ENCODE measurements at places on chromosomes 2 and 18.
A peak's percentile ranks its signal among the peaks of the same experiment; 100 is the strongest.

DNA sequence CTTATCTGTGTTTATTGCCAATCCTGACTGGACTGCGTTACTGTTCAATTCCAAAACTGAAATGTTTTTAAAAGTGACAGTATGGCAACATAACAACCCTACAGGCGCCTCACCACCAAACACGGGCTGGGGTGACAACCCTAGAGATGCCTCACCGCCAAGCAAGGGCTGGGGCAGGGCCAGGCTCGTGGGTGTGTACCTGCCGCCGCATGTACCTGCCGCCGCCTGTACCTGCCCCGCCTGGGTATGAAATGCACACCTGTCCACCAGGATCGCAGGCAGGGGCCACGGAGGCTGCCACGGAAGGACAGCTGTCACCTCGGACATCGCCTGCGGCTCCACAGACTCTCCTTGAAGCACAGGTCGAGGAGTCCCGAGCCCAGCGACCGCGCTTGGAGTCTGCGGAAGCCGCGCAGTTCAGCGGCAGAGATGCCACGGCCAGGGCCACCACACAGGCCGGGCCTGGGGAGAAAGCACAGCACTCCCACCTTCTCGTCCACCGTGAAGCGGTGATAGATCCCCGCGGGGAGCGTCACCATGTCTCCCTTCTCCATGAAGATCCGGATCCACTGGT lies 18.9 kb downstream of the ADI1 start:
- no peak for DNase-seq

DNA sequence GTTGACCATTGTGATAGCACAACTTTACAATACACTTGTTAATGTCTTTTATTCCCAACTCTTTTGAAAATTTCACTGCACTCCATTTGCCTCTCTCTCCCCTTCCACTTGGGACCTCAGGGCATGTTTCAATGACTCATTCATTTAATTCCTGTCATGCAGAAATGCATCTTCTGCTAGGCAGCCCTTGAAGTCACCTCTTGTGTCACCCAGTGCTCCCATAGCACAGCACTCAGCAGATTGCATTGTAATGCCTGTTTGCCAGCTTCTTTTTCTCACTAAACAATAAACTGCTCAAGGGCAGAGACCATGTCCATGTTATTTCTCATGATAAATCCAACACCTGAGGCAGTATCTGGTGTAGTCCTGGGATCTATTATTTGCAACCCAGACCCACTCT lies 85.9 kb upstream of the ACSL3 start:
- DNase-seq: peak; percentile 72

- peak; percentile 2 for DNase-seq
Observed at GRCh38 chr2:19536136-19536535, 177.7 kb upstream of the OSR1 start.

DNA sequence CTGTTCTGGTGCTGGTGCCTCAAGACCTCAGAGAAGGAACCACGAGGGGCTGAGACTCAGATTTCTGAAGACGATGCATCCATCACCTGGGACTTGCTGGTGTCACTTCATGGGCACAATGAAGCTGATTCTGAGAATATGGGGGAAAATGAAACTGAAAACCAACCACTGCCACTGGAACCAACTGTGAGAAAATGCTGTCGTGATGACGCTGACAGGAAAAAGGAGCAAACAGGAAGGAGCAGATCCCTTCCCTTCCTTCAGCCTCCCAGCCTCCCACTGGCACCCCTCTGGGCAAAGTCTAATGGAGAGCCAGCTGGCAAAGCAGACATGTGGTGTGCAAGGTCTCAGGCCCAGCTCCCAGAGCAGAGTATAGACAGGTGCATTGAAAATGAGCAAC lies 109.7 kb downstream of the FOXI3 start:
- DNase-seq: peak; percentile 38

DNA sequence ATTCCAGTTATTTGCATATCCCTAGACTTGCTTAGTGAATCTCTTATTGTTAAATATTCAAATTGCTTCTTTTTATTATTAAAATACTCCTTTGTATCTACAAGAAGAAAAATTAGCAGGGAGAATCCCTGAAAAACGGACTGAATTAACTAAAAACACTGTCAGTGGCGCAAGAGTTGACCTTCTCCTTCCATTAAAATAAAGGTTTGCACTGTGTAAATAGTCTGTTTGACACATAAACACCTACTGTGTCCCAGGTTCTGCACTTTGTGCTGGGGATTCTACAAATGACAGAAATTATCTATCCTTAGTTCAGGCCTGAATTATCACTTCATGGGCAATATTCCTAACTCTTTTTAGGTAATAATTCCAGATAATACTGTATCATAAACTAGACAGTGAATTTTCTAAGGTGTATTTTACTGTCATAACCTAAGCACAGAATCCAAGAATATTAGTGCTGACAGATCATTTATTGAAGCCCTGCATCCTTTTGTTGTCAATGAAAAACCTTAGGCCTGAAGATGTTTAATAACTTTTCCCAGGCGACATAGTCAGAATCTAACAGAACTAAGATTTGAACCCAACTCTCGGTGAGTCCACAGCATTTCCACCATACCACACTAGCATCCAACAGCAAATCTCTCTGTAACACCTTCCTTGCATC lies 17.0 kb upstream of the BMP10 start:
- DNase-seq: no peak

DNA sequence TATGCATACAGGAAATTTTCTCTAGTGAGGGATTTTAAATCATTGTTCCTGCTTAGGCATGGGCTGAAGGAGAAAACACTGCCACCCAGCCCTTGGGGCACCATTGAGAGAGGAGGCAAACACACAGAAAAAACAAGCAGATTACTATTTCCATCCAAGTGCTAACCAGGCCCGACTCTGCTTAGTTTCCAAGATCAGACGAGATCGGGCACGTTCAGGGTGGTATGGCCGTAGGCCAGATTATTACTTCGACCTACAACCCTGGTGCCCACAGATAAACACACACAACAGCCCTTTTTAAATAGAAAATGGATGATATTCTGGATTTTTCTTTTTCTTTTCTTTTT lies 45.4 kb upstream of the RHOB start:
- DNase-seq: no peak

GRCh38 chr2:208069186-208069585 lies 43.9 kb upstream of the PLEKHM3 start:
- DNase-seq: no peak

- DNase-seq: peak; percentile 17
Observed at GRCh38 chr2:42249887-42250286, 80.7 kb downstream of the EML4 start.

DNA sequence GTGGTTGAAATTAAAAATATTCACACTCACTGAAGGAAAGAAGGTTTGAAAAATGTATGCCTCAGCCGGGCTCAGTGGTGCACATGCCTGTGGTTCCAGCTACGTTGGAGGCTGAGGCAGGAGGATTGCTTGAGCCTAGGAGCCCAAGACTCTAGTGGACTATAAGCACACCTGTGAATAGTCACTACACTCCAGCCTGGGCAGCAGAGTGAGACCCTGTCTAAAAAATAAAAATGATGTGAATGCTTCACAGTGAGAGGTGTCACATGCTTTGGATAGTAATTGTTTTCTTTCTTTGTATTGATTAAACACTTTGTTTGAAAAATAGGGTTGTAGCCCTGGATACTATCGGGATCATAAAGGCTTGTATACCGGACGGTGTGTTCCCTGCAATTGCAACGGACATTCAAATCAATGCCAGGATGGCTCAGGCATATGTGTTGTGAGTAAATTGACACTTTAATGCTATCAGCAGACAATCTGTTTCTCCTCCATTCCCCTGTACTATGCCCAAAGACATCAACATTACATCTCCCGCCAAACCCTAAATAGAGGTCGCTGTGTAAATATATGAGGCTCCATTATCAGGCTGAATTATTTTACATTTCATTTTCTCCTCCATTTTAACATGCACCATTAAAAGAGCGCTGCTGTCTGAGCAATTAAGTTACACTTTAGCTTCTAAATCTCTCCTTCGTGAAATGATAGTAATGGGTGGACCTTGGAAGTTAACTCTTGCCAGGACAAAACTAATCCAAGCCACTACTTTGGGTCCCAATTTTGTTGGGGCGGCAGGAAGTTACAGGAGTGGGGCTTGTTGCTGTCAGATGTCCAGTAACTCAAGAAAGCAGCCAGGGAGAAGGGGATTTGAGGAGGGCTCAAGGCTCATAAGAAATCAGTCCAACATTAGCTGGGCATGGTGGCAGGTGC lies 138.3 kb upstream of the TTC39C start:
- no peak for DNase-seq

DNA sequence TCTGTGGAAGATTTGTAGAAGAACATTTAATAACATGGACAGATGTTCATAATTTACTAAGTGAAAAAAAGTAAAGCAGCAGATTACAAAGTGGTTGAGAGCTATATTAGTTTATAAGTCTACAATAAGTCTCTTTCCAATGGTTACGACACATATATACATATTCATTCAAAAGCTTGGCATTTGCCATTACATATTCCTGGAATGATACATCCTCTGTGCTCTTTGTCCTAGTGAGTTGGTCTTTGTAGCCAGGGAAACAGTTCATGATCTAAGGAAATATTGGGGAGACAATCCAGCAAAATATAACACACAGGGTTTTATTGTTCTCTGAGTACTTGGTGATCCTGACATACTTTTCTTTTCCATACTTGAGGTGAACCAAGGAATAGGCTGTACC lies 32.5 kb upstream of the SOS1 start:
- DNase-seq: no peak

DNA sequence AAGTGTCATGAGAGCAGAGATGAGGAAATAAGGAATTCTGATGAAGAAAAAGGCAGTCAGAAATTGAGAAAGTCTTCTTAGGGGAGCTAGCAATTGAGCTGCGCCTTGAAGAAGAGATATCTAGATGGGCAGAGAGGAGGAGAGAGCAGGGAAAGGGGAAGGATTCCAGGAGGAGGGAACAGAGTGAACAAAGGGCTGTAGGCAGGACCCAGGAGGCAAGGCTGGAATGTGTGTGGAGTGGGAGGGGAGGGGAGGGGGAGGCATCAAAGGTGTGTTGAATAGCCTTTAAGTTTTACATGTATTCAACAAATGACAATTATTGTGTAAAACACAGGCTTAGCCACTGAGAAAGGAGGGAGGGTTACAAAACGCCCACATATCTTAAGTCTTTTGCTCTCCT lies 164.5 kb downstream of the TDRD15 start:
- DNase-seq: no peak

DNA sequence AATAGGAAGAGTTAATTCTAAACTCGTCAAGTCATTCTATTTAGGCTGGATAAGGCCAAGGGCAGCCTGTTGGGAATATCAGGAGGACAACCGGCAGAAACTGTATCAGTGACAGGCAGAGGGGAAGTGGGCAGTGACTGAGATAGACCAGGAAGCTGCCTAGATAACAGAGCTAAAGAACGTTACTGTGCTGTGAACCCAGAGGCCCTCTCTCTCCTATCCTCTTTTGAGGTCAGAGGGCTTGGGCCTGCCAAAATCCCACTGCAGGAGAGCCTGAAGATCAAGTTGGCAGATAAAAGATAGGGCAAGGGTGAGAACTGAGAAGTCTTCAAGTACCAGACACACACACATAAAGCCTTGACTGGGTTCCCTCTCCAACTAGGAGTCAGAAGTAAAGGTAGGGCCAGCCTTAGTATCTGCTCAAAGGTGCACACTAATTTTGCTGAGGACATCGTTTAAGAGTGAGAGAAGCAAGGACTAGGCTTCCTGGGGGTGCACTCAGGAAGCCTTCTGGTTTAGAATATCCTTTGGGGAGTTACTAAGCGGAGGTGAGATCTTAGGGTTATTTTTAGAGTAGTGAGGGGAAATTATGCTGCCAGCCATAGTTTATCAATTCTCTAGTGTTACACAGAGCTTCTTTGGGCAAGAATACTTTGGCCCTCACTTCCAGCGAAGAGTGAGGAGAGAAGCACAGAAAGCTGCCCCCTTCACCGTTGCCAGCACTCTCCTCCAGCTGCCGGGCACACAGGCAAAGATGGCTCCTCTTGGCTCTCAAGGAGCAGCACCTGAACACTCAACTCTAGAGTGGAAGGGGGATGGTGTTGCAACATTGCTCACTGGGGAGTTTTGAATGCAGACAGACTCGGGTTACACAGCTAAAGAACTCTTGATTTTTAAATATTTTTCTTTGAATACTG lies 9.8 kb downstream of the CAVIN2 start:
- DNase-seq: no peak

DNA sequence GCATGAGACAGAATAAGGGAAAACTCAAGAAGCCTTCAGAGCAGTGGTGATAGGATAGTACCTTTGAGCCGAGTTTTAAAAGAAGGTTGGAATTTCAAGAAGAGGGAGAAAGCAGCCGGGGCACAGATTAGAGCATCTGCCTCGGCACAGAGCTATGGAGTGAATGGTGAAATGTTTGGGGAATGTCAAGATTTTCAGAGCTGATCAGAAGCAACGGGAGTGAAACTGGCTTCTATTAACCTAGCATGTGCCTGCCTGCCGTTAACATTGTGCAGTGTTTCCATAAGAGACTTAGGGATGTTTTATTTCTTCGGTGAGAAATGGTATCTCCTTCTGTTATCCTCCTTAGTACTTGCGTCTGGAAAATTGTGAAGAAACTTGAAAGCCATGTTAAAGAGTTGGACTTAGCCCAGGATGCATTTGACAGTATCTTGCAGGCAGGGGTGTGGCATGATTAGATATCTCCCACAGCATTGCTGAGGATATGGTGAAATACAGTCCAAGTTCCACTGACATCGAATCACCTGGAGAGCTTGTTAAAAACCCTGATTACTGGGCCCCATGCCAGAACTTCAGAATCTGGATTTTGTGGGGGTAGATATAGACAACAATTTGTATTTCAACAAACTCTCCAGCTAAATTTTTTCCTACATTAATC lies 96.8 kb upstream of the PPP1CB start:
- no peak for DNase-seq

DNA sequence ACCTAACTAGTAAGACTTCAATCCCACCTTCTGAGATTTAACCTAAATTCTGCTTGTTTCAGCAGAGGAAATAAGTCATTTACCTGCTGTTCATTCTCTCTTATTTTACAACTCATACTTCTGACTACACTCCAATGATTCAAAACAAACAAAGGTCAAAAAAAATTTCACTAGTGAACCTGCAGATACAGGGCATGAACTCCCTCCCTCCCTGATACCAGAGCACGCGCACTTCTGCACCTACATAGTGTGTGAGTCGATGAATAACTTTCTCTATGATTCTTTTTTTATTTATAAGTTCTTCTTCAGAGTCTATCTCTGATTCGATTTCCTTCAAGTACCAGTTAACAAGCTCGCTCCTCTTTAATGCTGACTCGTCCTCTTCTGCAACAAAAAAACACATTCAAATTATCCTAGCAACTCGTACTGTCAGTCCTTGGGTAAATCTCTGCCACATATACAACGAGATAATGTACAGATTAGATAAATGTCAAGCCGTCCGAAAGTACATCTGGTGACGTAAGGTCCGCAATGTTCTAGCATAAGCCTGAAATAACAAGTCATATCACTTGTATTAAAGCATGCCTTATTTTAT lies 7.4 kb upstream of the LCT start:
- DNase-seq: no peak

DNA sequence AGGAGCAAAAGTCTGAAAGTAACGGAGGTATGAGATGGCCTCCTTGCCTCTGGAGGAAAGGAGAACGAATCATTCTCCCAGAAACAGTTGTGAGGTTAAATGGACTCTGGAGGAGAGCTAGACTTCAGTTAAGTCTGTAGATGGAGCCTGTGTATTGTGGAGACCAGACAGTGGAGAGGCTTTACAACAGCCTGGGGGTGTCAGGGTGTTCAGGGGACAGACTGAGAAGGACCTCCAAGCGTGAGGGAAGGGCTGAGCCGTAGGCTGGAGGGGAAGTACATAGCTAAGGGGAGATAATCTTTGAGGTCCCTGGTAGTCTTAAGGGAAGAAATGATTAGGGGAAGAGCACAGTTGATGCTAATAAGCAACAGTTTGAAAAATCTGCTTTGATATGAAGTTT lies 76.6 kb downstream of the GALNT1 start:
- DNase-seq: no peak

- peak; percentile 90 for DNase-seq
Observed at GRCh38 chr18:8480506-8481328, 128.5 kb upstream of the RAB12 start.
